ENCODE measurements at places on chromosomes 11 and 22. TPM values are rescaled to one million over a fixed set of nuclear protein-coding genes. Genes with fewer than 3 reads are reported as not detected.

DDT gene
- 152 TPM for total RNA-seq

KCTD14 gene
- total RNA-seq, result 1.6 TPM

RIMBP3B gene
- 0.31 TPM for total RNA-seq

OR6X1 gene
- not detected for total RNA-seq

CD3G gene
- total RNA-seq, result not detected

KCNJ5 gene
- total RNA-seq, result 0.07 TPM

PRAME gene
- total RNA-seq, result 95.6 TPM

LGALS12 gene
- total RNA-seq, result not detected
